GM23338 (cell line): ENCODE measurements at places on chromosomes 4 and X. TPM values are rescaled to one million over a fixed set of nuclear protein-coding genes. Genes with fewer than 3 reads are reported as not detected.

DNA sequence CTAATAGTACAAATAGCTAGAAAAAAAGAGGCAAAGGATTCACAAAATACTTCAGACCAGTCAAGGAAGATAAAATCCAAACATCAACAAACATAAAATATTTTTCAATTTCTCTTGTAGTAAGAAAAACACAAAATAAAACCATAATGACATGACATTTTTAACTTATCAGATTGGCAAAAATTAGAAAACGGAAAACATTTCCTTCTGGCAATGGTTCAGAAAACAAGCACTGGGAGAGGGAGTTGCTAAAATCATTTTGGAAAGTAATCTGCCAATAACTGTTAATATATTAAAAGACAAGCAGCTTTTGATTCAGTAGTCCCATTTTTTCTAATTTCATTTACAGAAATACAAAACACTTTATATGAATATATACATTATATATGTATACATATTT is 26.1 kb downstream of the TKTL2 start:
- no peaks in the 10 kb centered on the region for H3K27me3 ChIP-seq
- no peak overlapping the region for H3K27ac ChIP-seq
- no peaks in the 10 kb centered on the region for H3K4me1 ChIP-seq
- H3K36me3 ChIP-seq = no peaks in the 10 kb centered on the region

GRCh38 chr4:88911246-88912212 is 145.5 kb downstream of the FAM13A start:
- no peak overlapping the region for H3K27ac ChIP-seq
- H3K27me3 ChIP-seq = no peaks in the 10 kb centered on the region
- H3K36me3 ChIP-seq = no peaks in the 10 kb centered on the region
- no peaks in the 10 kb centered on the region for H3K4me1 ChIP-seq
- H3K4me3 ChIP-seq = no peak overlapping the region
- DNase-seq = no peak

DNA sequence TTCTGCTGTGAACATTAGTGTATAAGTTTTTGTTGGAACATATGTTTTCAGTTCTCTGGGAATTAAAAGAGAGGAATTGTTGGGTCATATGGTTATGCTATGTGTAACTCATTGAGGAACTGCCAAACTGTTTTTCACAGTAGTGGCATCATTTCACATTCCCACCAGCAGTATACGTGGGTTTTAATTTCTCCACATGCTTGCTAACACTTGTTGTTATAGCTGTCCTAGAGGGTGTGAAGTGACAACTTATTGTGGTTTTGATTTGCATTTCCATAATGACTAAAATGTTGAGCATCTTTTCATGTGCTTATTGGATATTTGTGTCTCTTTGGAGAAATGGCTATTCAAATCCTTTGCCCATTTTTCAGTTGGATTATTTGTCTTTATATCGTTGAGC is 13.7 kb downstream of the APELA start:
- H3K36me3 ChIP-seq = peaks cover 29% of the 10 kb centered on the region
- H3K4me1 ChIP-seq = peaks cover 26% of the 10 kb centered on the region
- H3K27me3 ChIP-seq = no peaks in the 10 kb centered on the region
- H3K27ac ChIP-seq = no peak overlapping the region

DNA sequence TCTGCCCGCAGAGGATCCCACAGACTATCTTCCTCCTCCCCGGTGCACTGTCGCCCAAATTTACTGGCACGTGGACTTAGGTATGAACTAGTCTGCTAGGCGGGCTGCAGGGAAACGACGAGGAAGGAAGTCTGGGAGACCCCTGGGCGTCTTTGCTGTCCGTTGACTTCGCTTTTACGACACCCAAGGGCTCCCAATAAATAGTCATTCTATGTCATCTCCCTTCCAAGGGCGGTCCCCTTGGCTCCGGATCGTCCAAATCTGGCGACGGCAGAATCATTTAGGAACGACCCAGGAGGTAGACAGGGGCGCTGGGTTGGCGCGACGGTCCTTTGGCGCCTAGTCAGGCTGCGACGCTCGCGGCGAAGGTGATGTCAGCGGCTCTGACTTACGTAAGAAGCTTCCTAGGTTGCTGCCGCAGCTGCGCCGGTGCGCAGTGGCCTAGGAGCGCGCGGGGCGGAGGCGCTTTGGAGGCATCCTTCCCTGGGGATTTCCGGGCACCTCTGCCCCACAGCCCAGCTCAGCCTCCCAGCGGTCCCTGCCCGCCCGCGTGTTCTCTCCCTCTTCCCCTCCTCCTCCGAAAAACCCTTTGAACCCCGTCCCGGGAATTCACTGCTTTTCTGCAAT is 2.2 kb downstream of the NHS start:
- H3K36me3 ChIP-seq = no peaks in the 10 kb centered on the region
- H3K4me1 ChIP-seq = peaks cover 12% of the 10 kb centered on the region; the same call in 1 of the 2 replicates
- H3K4me3 ChIP-seq = peak overlapping the region; percentile 65
- peak; percentile 60 for DNase-seq

The NOX1 gene
- total RNA-seq = not detected in 2 replicates

DNA sequence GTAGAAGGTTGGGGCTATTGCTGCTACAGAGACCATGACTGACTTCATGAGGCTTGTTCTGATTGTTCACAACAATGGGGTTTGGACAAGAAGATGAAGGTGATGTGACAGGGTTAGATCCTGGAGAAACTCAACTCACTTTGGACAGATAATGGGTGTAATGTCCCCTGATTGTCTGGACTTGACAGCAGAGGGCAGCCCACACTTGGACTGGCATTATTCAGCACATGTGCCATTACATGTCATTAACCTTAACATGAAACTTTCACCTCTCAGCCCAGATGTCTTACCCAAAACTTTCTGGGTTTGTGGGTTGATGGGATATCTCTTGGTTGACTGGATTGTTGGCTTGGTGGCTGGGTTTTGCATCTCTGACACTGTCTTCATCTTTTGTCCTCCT is 101.5 kb downstream of the MXRA5 start:
- H3K36me3 ChIP-seq = no peaks in the 10 kb centered on the region
- no peak overlapping the region for H3K4me3 ChIP-seq
- no peaks in the 10 kb centered on the region for H3K27me3 ChIP-seq
- H3K27ac ChIP-seq = no peak overlapping the region
- H3K4me1 ChIP-seq = no peaks in the 10 kb centered on the region

The USP51 gene
- total RNA-seq = 4.7 and 5.5 TPM in 2 replicates

DNA sequence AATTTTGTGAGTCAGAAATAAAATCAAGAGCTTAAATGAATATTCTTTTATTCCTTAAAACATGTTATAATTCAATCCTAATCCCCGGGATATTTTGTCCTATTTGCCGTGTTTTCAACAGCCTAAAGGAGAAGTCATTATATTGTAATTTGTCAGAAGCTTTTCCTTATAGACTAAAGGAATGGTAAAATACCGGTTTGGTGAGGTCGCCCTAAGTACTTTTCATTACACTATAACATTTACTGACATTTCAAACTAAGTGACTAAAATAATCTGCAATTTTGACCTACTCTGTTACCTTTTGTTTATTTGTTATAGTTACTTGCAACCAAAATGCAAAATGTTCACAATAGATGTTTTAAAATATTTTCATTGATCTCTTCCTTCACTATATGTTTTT is 8.8 kb downstream of the DCLK2 start:
- 0 out of 2 replicates have a peak, but pooled peaks cover 9% of the 10 kb centered on the region for H3K27me3 ChIP-seq
- no peak overlapping the region for H3K27ac ChIP-seq
- DNase-seq = no peak
- H3K4me1 ChIP-seq = no peaks in the 10 kb centered on the region

DNA sequence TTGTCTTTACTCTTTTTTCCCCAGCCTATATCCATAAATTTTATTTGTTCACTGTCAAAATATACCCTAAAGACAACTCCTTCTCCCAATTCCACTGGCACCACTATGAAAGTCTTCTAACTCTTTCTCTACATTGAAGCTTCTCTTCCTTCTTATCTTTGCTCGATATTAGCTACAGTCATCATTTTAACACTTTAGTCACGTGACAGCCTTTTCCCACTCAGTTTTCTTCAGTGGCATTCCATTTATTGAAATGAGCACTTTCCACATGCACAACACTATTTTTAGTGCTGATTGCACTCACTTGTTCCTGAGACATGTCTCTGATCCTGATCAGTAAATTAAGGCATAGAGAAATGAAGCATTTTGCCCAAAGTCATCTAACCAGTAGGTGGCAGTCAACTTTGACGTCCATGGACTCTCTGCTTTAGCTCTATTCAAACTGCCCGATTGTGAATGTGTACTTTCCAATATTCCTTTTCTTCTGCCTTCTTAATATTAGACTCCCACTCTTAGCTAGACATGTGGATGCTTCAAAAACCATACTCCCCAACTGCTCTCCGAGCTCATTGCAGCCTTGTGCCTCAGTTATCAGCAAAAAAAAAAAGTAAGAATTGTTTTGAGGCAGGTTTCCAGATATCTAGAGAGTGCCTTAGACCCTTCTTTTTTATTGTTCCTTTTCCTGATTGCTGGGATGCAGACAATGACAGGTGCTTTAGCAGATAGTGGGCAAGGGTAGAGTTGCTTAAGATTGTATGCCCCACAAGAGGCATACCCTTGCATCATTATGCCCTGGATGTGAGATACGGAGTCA is 394.4 kb upstream of the ADGRL3 start:
- no peak overlapping the region for H3K27ac ChIP-seq
- no peaks in the 10 kb centered on the region for H3K36me3 ChIP-seq
- H3K4me3 ChIP-seq = no peak overlapping the region
- peak; percentile 80 for DNase-seq

- no peaks in the 10 kb centered on the region for H3K4me1 ChIP-seq
- no peaks in the 10 kb centered on the region for H3K27me3 ChIP-seq
- H3K4me3 ChIP-seq = no peak overlapping the region
- no peaks in the 10 kb centered on the region for H3K36me3 ChIP-seq
Observed at GRCh38 chr4:62018537-62018936, 818.4 kb downstream of the ADGRL3 start.

GRCh38 chr4:53494851-53495250 is 96.4 kb downstream of the LNX1 start:
- no peak overlapping the region for H3K27ac ChIP-seq
- no peaks in the 10 kb centered on the region for H3K36me3 ChIP-seq
- no peaks in the 10 kb centered on the region for H3K27me3 ChIP-seq
- H3K4me3 ChIP-seq = no peak overlapping the region
- no peak for DNase-seq
- peaks cover 10% of the 10 kb centered on the region for H3K4me1 ChIP-seq

The CT45A3 gene
- total RNA-seq = not detected in 2 replicates

GRCh38 chrX:136797787-136798186 is 17.1 kb upstream of the ARHGEF6 start:
- DNase-seq = peak; percentile 9
- no peak overlapping the region for H3K27ac ChIP-seq
- no peaks in the 10 kb centered on the region for H3K27me3 ChIP-seq
- no peaks in the 10 kb centered on the region for H3K36me3 ChIP-seq
- peaks cover 10% of the 10 kb centered on the region; the same call in 1 of the 2 replicates for H3K4me1 ChIP-seq

GRCh38 chr4:123319639-123320038 is 77.0 kb upstream of the SPRY1 start:
- no peak overlapping the region for H3K4me3 ChIP-seq
- H3K4me1 ChIP-seq = no peaks in the 10 kb centered on the region
- peaks cover 17% of the 10 kb centered on the region; the same call in 1 of the 2 replicates for H3K36me3 ChIP-seq
- H3K27me3 ChIP-seq = no peaks in the 10 kb centered on the region
- H3K27ac ChIP-seq = no peak overlapping the region

The BEND2 gene
- not detected in 2 replicates for total RNA-seq

DNA sequence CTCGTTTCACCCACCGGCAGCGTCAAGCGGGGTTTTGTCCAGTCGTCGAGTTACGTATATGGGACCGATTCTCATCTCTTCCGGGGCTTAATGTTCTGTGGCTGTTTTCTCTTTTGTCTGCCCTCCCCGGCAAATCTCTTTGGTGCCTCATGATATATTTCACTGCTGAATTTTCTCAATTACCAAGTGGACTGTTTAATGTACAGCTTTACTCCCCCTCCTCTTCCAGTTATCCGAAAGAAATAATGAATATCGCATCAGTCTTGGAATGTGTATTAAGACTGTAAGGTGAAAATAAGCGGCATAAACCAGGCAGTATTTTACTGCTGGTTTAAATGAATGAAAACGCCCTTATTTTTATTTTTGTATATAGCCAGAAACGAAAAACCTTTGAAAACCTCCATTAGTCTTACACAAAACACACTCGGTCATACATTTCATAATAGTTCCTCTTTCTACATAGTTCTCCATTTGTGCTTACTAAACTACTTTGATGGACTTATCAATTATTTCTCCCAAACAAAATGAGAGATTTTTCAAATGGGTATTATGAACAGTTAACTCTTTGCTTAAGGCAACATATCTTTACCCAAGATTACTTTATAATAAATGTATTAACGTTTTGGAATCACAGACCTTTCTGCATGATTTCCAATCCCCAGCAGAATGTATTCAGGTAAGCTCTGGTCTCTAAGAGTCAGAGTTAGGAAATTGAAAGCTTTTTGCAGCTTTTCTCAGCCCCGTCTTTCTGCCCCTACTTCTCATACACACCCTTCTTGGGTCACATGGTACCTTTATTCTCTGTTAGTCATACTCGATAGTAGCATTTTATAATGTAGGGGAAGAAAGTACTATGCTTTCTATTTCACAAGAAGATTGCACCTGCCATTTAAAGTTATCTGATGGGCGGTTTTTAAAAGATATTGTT is 979 bp downstream of the RP2 start:
- H3K36me3 ChIP-seq = no peaks in the 10 kb centered on the region
- peak overlapping the region; percentile 78 for H3K4me3 ChIP-seq
- H3K4me1 ChIP-seq = peaks cover 7% of the 10 kb centered on the region; the same call in 1 of the 2 replicates
- no peaks in the 10 kb centered on the region for H3K27me3 ChIP-seq

DNA sequence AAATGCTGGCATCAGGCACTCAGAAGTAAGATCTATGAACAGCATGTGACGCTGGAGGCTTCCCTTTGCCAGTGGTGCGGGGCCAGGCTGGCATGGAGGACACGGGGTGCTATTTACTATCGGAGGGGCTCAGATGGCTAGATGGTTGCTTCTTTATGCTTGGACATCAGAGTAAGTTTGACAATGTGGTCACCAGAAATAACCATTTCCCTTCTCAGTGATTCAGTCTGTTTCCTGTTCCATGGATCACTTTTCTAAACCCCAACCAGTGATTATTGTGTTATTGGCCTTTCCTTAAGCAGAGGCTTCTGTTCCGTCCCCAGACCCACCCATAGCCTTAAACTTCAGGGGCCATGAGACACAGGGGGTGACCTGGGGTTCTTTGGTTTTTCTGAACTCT is 55.4 kb upstream of the DHX15 start:
- no peak overlapping the region for H3K27ac ChIP-seq
- no peaks in the 10 kb centered on the region for H3K36me3 ChIP-seq
- DNase-seq = no peak
- peaks cover 14% of the 10 kb centered on the region; the same call in 1 of the 2 replicates for H3K4me1 ChIP-seq
- H3K4me3 ChIP-seq = no peak overlapping the region
- no peaks in the 10 kb centered on the region for H3K27me3 ChIP-seq

DNA sequence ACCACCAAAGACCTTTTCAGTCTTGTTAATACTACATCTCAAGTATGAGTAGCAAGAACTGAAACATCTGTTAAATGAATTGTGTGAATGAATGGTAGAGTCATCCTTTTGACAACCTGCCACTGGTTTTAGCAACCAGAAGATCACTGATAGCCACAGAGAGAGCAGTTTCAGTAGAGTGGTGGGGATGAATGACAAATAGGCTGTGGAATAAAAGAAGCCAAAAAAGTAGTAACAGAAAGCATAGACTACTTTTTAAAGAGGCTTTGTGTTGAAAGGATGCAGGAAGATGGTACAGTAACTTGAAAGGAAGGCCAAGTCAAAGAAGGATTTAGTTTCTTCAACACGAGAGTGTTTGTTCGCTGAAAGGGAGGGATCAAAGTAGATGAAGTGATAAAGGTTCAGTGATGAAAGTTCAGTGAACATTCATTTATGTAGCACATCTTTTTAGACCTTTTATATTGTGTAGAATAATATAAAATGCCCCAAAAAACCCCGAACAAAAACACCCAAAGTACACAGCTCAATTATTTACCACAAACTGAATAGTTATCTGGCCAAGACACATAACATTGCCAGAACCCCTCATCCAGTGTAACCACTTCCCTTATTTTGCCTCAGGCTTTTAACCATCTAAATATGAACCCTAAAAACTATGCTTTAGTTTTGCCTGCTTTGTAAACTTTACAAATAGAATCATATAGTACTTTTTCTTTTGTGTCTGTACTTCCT is 40.1 kb upstream of the EIF1AX start:
- no peaks in the 10 kb centered on the region for H3K27me3 ChIP-seq
- H3K36me3 ChIP-seq = no peaks in the 10 kb centered on the region
- H3K4me3 ChIP-seq = no peak overlapping the region
